ENCODE measurements at places on chromosomes 5 and 9.

GRCh38 chr5:151700296-151700695 is 13.6 kb upstream of the SPARC start:
- no peak for DNase-seq

DNA sequence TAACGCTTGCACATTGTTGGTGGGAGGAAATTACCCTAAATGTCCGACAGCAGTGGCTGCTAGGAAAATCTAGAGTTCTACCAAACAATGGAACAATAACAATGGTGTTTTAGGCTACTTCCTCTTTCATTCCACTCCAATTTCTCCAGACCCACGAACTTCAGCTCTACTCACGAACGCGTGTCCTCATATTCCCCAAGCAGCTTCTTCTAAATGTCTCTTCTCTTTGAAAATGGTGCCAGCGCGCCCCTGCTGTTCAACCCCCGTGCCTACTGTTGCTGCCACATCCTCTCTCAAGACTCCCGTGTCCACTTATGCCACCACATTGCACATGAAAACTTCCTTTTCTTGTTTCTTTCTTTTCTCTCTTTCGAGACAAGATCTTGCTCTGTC is 25.6 kb downstream of the OR2V2 start:
- DNase-seq: peak; percentile 66

GRCh38 chr5:115414406-115415142 is 118.1 kb upstream of the CCDC112 start:
- peak; percentile 78 for DNase-seq

DNA sequence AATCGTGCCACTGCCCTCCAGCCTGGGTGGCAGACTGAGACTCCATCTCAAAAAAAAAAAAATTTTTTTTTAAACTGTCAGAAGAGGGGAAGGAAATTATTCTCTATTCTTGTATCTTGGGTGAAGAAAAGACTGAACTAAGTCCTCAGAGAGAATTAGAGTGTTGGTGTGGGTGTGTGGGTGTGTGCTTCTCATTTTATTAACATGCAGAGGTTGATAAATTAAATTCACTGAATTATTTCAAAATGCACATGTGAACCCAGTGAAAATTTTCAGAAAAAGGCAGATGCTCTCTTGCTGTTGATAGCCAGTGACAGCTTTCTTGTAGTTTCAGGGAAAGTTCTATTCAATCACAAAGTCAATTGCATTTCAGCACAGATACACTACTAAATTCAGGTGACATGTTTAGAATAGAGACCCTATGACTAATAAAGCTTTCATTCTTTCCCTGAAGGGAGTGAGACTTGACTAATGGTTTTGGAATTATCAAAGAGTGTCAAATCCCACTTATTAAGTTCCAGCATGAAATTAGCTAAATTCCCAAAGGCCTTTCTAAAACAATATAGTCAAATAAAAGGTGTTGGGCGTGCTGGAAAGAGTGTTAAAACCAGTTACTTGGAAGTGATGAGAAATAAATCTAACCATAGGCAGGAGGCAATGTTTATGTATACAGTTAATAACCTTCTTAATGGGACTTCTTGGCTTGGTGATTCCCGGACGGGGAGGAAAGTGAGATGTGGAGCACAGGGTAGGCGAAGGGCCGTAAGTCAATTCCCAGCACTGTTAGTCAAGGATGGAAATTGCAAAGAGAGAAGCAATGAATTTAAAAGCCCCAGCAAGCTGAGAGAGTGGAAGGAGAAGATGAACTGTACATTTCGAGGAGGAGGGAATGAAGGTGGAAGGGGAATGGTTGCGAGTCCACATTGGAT is 103.2 kb upstream of the SPATA31D4 start:
- DNase-seq: no peak

DNA sequence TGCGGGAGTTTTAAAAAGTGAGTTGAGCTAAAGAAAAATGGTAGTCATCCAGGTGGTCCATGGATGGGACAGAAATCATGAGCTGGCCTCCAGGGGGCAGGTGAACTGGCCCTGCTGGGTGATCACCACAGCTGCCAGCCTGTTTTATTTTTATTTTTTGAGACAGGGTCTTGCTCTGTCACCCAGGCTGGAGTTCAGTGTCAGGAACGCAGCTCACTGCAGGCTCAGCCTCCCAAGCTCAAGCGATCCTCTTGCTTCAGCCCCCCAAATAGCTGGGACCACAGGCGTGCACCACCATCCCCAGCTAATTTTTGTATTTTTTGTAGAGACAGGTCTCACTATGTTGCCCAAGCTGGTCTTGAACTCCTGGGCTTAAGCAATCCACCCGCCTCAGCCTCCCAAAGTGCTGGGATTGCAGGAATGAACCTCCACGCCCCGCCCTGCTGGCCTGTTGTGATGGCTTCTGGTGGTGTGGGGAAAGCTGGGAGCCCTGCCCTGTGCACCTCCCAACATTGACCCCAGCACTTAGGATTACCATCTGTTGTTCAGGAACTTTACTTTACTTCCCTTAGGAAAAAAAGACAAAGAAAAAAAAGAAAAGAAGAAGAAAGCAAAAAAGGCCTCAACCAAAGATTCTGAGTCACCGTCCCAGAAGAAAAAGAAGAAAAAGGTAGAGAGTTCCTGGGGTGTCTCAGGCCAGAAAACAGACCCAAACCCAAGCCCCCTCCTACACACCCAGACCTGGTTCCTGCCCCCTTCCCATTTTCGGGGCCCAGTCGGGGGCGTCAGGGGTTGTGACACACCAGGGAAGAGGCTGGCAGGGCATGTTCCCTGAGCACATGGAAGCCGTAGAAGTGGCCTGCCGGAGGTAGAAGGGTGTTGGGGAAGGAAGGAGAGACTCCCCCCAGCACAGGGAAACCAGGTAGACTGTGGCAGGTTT is 14.7 kb downstream of the CD74 start:
- no peak for DNase-seq

GRCh38 chr5:80159133-80159815 is 96.6 kb downstream of the SERINC5 start:
- DNase-seq: no peak

DNA sequence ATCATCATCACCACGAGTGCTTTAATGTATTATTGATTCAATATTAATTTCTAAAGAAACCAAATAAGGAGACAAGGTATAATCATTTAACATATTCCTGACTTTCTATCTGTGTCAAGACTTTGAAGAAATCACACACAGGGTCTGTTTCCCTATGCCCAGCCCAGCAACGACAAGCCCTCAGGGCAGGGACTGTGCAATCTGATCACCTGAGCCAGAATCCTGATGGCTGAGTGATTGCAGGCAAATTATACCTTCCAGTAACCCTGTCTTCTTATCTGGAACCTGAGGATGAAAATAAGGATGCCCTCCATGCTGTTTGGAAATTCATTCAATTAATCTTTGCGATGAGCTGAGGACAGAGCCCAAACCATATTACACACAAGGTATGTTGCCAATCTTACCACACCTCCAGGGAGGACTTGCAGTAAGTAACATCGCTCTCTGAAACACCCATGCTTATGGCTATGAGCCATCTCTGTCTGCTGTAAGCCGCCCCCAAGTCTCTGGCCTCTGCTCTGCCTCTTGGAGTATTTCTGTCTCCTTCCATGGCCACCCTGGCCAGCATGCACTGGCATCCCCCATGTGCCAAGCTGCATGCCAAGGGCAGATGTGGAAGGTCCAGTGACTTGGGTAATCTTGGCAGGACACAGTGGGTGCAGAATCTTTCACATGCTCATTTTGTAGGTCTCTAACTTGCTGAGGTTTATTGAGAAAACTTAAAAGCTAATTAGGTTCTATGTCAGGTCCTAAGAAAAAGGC is 10.6 kb downstream of the TAS2R1 start:
- DNase-seq: no peak

DNA sequence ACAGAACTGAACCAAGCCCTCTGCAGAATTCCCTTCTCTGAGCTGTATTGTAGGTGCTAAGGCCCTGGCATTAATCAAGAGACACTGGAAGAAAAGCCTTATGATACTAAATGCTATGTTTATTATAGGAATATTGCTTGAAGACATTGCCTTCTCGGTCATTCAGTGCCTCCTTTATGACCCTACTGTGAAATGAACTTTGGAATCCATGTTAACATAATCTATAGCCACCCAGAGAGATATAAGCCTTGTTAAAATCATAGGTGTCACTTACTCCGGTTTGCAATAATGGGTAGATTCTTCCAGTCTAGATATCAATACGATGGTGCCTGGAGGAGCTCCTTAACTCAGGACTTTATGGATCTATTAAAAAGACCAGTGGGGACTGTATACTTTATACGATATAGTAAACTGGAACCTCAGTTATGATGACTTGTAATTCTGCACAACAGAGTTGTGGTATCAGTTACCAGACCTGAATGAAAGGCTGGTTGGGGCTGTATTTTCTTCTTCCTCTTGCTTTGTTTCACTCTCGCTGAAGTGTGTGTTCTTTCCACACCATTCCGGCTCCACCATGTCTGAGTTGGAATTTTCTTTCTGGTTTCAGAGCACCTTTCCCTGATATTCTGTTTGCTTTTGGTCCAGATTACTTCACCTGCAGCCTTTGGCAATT is 154.5 kb downstream of the DROSHA start:
- DNase-seq: no peak

GRCh38 chr9:123778232-123778902 is 151.6 kb downstream of the DENND1A start:
- no peak for DNase-seq

GRCh38 chr9:117013440-117013995 is 326.4 kb downstream of the TRIM32 start:
- no peak for DNase-seq

DNA sequence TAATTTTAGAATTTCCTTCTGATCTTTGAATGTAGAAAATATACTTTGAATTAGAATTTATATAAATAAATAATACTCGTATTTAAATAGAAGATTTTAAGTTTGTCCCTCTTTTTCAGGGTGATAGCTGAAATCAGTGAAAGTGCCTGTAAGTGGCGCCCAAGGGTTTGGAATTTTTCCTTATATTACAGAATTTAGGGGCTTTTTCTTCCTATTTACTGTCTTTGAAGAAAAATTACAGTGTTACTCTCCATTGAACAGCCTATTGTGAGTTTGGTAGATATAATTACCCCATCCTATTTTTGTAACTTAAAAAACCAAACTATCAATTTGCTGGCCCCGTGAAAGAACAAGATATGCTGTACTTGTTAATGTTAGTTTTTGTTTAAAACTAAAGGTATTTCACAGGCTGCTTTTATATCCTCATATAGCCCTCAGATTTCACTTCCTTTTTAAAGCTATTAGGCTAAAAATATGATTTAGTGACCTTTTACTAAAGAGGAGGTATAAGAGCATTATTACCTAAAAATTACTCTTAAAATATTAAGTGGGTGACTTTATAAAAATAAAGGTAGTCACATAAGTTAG is 3.2 kb downstream of the MAP3K1 start:
- peak; percentile 7 for DNase-seq
